ENCODE measurements at places on chromosomes 1 and 21.
A peak's percentile ranks its signal among the peaks of the same experiment; 100 is the strongest.

DNA sequence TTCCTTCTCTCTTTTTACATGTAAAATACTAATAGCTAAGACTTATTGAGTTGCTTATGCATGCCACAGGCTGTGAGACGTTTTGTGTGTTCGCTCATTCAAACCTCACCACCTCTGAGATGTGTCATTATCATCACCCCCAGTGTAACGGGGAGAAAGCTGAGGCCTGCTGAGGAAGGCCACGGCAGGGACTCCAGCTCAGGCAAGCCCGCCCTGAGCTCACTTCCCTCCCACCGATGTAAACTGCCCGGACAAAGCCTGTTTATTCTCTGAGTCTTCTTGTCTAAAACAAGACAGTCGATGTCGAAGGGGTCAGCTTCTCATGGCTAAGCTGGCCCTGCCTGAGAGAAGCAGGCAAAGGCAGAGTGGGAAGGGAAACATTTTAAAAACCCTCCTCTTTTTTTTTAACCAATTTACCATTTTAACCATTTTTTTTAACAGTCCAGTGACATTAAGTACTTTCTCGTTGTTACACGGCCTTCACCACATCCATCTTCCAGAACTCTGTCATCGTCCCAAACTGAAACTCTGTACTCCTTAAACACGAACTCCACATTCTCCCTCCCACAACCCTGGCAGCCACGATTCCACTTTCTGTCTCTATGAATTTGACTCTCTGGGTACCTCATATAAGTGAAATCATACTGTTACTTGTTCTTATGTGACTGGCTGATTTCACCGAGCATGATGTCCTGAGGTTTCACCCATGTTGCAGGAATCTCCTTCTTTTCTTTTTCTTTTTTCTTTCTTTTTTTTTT, 204.8 kb upstream of the GALNT2 start:
- DNase-seq, result peak; percentile 41

GRCh38 chr1:9675393-9675792, 23.9 kb downstream of the PIK3CD start:
- no peak for DNase-seq

GRCh38 chr21:17045214-17045853, 467.5 kb upstream of the CXADR start:
- DNase-seq, result no peak

DNA sequence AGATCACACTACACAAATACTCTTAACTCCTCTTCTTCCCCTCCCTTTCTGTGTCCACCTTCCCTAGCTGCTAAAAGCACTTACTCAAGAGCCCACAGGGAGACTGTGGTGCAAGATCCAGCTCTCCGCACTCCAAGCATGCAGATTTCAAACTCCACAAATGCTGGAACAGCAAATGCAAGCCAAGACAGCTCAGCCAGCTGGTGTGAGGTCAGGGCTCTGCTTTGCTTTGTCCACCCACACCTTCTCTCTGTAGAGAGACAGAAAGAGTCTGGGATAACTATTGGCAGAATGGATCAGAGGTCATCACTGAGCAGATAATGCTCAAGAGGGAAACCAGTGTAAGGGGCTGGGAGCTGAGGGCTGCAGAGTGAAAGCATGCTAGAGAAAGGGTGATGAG, 45.2 kb upstream of the DPT start:
- DNase-seq, result peak; percentile 61

GRCh38 chr1:64699327-64699726, 45.5 kb upstream of the RAVER2 start:
- DNase-seq, result no peak
